ENCODE measurements at places on chromosomes 5 and 9.

DNA sequence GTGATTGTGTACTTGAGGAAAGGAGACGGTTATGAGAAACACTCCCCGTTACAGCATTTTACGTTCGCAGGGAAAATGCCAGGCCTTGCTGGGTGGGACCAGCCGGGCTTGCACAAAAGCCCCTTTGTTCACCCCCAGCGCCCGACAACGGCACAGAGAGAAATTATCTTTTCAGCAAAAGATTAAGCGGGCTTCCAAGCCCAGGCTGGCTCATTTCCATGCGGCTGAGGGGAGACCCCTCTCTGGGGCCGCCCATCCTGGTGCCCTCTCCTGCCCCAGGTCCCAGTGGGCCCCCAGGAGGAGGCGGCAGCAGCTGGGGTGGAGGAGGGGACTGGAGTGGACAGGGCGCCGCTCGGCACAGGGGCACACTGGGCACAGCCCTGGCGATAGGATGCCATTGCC is 50.8 kb upstream of the NOTCH1 start:
- no peak for DNase-seq

DNA sequence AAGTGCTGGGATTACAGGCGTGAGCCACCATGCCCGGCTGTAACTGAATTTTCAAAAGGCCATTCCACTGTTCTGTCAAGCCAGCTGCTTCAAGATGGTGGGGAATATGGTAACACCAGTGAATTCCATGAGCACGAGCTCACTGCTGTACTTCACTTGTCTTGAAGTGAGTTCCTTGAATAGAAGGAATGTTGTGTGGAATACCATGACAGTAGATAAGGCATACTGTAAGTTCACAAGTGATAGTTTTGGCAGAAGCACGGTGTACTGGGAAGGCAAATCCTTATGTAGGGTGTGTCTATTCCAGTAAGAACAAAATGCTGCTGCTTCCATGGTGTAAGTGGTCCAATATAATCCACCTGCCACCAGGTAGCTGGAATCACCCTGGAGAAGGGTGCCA is 6.6 kb upstream of the PRXL2C start:
- DNase-seq = no peak

DNA sequence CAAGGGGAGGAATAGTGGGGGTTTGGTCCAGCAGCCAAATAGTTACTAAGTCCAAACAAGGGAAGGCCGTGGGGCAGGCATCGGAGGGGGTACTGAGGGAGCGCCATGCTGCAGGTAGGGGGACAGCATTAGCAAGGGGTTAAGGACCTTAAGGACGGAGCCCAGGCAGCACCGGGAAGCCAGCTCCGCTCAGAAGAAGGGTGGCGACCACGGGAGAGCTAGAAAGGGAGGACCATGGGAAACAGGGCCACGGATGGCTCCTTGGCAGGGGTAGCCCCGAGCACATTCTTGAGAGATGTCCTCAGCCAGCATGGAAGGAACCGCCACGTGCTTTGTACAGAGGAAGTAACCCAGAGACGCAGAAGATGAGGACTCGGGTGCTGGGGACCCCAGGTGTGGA is 76.2 kb upstream of the STXBP1 start:
- DNase-seq = no peak

- no peak for DNase-seq
Observed at GRCh38 chr9:129873563-129874190, 38.4 kb downstream of the USP20 start.

GRCh38 chr5:62152394-62153087 is 153.5 kb upstream of the KIF2A start:
- DNase-seq = no peak

DNA sequence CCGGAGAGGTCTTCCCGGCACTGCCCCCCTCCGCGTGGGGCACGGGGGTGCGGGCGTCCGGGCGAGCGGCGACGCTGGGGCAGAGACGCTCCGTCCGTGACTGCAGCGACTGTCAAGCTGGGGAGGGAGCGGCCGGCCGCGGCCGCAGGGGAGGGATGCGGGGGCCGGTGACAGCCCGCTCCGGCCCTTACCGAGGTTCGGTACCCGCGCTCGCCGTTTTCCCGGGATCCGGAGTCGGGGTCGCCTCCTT is 400 bp downstream of the KDM4C start:
- peak; percentile 52 for DNase-seq

- no peak for DNase-seq
Observed at GRCh38 chr5:163357636-163358035, 79.8 kb upstream of the CCNG1 start.

DNA sequence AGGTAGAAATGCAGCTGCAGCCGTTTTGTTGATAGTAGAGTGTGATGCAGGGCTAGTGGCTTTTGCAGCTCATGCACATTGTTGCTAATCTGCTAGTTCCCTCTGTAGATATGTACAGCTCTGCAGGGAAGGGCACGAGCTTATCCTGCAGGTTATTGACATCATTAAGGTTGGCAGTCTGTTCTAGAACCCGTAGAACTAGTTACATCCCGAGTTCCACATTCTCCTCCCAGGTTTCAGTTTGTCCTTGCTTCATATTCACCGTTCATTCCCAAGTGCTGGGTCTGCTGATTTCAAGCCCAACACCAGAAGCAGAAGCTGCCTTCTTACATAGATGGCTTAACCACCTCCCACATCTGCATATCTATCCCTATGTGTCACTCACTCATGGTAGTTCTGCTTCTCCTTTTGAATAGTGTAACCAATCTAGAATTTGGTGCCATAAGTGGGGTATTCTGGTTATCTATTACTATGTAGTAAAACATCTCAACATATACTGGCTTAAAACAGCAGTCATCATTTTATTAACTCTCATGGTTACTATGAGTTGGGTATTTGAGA is 38.1 kb downstream of the CRHBP start:
- no peak for DNase-seq

DNA sequence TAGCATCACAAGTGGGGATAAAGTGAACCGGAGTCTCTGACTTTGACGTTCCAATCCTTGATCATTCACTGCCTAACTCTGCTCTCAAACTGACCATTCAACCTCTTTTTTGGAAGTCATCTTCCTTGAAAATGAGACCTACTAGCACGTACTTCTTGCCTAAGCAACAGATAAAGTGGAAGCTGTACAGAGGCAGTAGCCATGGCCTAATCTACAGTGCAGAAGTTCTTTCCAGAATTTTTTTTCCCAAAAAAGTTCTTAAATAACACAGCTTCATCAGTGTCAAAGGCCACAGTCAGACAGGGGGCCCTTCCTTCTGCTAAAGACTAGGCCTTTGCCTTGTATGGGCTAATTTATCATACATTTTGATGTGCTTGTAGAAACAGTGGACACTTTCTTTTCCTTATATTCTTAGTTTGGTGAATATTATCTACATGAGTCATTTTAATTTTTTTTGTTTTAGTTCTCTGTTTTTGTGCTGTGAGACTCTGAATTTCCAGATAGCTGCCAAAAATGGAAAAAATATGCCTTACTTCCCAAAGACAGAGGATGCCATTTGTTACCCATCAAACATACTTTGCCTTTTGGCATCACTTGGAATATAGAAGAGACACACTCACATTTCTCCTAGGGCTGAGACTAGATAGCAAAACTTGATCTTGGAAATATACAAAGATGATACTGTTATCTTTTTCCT is 96.3 kb upstream of the VCAN start:
- DNase-seq = no peak

GRCh38 chr9:137252555-137253506 is 1.7 kb downstream of the STPG3 start:
- no peak for DNase-seq
